ENCODE measurements at places on chromosomes 1 and 21.
A peak's percentile ranks its signal among the peaks of the same experiment; 100 is the strongest.

GRCh38 chr1:9822897-9823692, 670 bp downstream of the CLSTN1 start:
- DNase-seq: no peak

DNA sequence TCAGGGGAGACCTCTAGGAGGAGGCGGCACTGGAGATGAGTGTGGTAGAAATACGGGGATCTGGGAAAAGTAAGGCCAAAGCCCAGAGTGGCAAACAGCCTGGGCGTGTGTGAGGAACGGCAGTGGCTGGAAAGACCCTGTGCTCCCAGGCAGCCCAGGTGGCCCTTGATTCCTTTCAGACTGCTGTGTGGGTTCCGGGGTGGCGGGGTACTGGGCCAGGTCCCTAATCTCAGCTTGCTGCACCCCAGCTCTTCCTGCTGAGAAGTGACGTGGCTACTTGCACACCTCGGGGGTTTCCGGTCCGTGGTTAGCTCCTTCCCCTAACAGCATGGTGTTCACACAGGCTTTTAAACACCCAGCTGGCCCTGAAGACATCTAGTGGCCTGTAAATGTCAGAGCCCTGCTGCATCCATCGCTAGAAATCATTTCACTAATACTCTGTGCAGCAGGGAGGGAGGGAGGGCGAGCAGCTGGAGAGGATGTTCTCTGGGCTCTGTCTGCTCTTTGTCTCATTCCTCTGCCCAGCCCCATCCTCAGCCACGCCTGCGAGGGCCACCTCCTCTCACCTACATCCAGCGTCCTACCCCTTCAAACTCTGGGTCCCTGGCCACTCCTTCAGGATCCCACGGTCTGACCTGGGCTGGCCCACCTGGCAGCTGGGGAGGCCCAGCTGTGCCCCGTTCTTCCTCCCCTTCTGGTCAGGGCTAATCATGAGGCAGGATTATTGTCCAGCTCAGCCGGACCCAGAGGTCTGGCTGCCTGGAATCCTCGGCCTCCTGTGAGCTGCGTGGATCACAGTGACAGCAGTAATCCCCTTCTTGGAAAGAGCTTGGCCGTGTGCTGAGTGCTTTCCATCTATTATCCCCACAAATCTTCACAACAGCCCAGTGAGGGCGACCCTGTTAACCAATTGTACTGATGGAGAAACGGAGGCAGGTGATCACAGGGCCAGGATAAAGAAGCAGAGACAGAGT, 7.2 kb downstream of the ZDHHC18 start:
- DNase-seq: peak; percentile 48

- no peak for DNase-seq
Observed at GRCh38 chr1:44724296-44724954, 6.5 kb downstream of the RNU5D-1 start.

DNA sequence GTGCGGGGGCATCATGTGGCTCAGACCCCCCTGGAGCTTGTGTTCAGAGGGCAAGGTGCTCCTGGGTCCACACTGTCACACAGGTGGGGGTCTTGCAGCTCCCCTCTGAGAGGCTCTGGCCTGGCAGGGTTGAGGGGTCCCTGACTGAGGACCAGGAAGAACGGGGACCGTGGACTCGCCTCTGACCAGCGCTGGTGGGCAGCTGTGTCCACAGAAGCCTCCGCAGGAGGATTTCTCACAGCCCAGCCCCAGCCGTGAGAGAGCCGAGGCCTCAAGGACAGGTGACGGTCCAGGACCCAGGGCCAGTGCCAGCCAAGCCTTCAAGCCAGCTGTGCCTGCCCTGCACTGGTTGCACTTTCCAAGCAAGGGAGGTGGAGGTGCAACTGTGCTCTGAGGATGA, 63.5 kb upstream of the TTC34 start:
- DNase-seq: no peak

- no peak for DNase-seq
Observed at GRCh38 chr21:44471341-44471740, 16.0 kb downstream of the LRRC3 start.
